GM12891 (cell line): ENCODE measurements at places on chromosomes 12 and 14.

DNA sequence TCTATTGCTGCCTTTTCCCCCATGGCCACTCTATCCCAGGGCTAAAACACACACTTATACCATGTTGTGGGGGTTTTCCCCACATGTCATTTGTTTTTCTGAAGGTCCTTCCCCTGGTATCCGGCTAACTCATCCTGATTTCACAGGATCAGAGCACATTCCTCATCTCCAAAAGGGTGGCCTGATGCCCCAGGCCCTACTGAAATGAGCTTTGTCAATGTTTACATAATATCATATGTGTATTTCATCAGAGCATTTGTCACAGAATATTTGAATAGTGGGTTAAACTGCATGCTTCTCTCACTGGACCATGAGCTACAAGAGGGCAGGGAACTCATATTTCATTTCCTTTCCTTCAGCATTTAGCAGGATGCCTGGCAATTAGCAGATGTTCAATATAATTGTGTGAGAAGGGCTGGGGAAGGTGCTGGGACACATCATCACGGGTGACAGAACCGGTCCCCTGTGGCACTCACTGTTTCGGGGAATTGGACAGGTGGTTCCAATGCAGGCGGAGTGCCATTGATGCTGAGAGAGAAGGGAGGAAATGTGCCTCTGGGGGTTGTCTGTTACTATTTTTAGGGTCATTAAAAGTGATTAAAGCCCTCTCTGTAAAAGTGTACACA is 26.8 kb downstream of the EMP1 start:
- DNase-seq = no peak

GRCh38 chr12:69623970-69624369 is 13.3 kb upstream of the LRRC10 start:
- no peak for DNase-seq

GRCh38 chr14:24312736-24313507 is 1.6 kb downstream of the LTB4R start:
- DNase-seq = no peak

GRCh38 chr12:91991399-91992187 is 154.1 kb downstream of the BTG1 start:
- no peak for DNase-seq

- no peak for DNase-seq
These were observed 6.6 kb upstream of the CSAD start for GRCh38 chr12:53187145-53187899.

GRCh38 chr14:56357428-56357827 is 222.2 kb upstream of the TMEM260 start:
- DNase-seq = no peak

DNA sequence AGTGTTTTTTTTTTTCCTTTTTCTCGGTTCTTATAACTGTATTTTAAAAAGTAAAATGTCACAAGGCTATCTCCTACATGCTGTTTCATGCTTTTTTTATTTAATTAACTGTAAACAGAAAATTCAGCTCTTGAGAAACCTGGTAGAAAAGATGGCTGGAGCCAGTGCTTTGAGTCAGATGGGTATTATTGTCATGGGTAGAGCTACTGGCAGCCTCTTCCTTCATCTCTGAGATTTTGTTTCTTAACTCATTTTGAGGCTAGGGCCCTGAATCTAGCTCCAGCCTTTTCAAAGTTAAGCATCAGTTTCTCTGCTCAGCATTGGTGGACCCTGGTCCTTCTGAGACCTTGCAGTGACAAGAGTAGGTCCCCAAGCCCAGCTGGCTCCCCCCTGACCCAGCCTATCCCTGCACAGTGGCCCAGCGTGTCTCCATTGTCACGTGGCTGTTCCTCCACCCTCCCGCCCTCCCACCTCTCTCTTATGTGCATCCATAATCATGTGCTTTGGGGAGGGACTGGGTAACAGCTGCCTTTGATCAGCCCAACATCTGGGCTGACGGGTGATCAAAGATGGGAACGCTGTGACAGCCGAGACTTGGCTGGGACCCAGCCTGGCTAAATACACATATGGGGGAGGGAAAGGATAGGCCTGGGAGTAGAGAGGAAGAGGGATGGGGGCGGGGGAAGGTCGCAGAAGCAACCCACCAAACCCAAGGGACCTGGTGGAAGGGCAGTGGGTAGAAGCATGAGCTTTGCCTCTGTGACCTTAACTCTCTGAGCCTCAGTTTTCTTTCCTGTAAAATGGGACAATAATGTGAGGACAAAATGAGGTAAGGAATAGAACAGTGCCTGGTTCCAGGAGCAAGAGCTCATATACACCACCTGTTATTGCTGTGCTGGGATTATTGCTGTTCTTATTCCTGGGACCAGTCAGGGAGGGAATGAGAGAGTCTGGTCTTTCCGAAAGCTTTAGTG is 24.4 kb upstream of the RBM19 start:
- no peak for DNase-seq

DNA sequence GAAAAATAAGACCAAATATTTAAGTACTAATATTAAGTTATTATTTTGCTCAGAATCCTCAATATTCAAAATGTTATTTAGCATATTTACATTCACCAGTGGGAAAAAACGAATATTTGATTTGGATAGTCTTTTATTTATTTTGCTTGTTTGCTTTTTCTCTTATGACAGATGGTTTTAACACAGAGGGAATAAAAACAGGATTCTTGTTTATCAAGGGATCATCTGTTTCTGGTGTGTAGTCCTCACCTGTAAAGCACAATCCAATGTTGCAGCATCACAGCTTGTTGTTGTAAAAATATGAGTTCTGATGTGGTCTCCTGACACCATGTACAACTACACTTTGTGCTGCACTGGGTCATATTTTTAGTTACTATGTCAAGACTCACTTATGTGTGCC is 103.9 kb downstream of the AVPR1A start:
- DNase-seq = no peak

- DNase-seq = no peak
These were observed 209.0 kb downstream of the ANO2 start for GRCh38 chr12:5736016-5736415.

DNA sequence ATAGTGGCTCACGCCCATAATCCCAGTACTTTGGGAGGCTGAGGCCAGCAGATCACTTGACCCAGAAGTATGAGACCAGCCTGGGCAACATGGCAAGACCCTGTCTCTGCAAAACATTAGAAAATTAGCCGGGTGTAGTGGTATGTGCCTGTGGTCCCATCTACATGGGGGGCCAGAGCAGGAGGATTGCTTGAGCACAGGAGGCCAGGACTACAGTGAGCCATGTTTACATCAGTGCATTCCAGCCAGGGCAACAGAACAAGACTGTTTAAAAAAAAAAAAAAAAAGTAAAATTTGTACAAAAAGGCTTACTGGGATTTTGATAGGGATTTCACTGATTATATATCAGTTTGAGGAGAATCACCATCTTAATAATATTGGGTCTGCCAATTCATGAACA is 7.8 kb downstream of the HCFC2 start:
- no peak for DNase-seq

- no peak for DNase-seq
These were observed 285 bp downstream of the MVK start for GRCh38 chr12:109573914-109574244.

DNA sequence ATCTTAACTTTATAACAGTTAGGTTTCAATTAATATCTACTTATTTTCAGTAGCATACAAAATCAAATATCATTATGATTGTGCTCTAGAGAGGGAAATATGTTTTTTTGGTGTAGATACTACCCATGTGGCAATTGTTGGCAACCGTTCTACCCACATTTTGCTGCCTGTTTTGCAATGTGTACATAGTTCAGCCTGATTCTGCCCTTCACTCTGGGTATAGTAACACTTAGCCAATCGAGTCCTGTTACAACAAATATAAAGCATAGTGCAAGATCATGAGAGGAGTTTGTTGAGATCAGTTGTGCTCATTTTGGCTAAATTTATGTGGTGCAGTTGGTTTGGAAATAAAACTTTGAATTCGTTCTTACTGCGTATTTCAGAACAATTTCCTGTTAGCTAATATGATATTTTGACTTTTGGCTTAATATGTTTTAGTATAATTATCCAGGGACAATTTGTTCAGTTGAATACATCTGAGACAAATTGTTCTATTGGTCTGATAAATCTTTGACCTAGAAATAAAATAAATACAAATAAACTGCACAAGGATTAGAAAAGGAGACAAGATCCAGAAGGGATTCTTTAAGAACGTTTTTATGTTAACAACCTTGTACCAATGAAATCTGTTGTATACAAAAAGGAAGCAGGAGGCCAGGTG is 76.9 kb downstream of the ATF7IP start:
- no peak for DNase-seq

DNA sequence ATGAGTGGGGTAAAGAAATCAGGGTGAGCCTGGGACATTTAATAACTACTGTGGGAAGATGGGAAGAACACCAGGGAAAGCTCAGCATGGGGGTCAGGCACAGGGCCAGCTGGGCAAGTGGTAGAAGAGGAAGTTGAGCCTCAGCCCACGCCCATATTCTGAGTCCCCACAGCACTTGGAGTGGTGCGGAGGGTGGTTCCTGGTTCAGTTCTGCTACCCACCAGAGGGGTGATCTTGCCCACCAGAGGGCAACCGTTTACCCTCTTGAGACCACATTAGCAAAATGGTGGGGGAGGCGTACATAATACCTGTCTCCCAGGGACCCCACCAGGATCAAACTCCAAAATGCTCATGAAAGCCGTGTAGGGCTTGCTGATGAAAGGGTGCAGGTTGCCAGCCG is 16.8 kb upstream of the ANKRD33 start:
- no peak for DNase-seq

DNA sequence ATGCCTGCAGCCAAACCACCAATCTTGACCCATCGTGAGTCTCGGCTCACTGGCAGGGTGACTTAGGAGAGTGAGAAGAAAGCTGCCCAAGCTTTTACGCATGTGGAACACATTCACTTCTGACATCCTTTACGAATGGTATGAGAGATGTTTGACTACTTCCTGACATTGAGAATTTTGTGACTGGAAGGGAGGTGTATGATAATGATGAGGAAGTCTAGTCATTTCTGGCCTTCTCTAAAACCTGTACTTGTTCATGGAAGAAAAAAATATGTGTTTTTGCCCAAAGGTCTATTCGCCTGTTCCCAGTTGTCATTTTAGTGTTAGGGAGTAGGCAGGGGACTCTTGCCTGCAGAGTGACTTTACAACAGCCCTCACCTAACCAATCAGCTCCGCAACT is 227.2 kb upstream of the ATP2B1 start:
- DNase-seq = no peak

GRCh38 chr14:86654558-86655184 is 1124.7 kb downstream of the FLRT2 start:
- no peak for DNase-seq

GRCh38 chr12:63980211-63980610 is 135.7 kb downstream of the SRGAP1 start:
- DNase-seq = no peak

DNA sequence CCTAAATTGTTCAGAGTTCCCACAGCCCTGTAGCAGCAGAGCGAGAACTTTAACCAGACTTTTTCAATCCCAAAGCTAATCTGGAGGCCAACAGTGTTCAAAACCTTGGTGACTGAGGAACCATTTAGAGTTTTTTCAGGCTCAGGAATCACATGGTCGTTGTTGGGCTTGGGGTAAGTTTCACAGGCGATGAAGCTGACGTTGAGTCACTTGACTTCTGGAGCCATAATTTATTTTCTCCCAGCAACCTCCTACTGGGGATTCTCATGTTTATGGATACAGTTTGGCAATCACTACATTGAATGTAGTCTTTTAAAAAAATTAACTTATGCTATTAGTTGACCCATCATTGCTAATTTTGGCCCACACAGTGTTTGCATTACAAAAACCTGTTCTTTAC is 34.5 kb downstream of the SSPN start:
- DNase-seq = no peak

DNA sequence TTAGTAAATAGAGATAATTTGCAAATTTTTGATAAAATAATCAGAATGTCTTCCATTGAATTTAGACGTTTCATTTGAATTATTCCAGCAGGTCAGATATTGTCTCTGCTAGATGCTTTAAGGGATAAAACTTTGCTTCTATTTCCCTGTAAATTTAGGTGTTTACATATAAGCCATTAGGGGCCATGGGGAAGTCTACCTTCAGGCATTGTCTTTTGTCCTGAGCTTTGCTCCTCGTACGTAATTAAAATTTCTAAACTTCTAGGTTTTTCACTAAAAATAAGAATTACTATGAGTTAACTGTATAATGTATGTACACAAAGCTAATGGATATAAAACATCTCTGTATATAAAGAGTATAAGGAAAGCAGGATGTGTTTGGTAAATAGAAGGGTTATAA is 24.1 kb upstream of the CD69 start:
- no peak for DNase-seq

GRCh38 chr12:38124247-38125012 is 192.1 kb upstream of the ALG10B start:
- no peak for DNase-seq

- DNase-seq = no peak
These were observed 20.6 kb upstream of the SNRPF start for GRCh38 chr12:95838125-95838524.

- DNase-seq = no peak
These were observed 39.8 kb downstream of the NOPCHAP1 start for GRCh38 chr12:105025890-105026289.

DNA sequence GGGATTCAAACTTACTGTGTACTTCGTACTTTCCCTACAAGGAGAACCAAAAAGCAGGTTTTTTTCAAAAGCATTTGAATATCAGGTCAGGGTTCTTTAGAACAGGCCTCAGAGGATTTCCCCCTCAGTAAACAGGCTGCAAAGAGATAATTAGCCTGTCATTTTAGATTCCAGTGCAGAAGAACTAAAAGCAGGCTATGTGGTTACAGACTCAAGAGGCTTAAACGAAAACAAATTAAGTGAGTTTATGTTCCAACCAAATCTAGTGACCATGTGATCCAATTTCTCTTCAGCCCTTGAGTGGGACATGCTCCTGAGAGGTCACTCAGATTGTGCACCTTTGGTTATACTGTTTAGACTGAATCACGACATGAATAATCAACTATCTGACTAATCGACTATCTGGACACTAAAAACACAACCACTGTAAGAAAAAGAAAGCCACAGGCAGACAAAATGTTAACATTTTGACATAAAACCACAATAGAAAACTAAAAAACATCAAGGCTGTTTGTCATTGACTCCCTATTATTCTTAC is 4.5 kb downstream of the TMED8 start:
- DNase-seq = no peak

- DNase-seq = no peak
These were observed 669 bp downstream of the TSPAN11 start for GRCh38 chr12:30927222-30927611.

GRCh38 chr12:70645494-70646317 is 8.5 kb upstream of the PTPRB start:
- no peak for DNase-seq

- no peak for DNase-seq
These were observed 200.2 kb downstream of the TRHDE start for GRCh38 chr12:72472350-72472749.

DNA sequence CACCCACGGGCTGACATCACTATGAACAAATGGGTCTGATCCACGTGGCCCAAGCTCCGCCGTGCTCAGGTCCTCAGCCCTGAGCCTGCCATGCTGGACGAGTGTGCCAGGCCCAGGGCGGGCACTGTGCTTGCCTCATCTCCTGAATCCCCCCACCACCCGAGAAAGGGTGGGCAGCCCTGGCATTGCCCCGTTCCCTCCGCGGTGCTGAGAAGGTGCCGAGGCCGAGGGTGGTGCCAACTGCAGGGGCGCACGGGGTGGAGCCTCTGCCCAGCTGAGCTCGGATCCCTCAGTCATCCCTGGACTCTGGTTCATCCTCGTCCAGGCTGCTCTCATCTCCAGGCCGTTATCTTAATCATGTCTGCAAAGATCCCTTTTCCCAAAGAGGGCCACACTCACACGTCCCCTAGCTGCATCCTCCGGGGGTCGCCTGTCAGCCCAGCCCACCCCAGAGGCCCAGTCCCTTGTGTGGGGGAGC is 60.6 kb downstream of the NOC4L start:
- DNase-seq = no peak

GRCh38 chr14:79062226-79062625 is 892.1 kb downstream of the NRXN3 start:
- no peak for DNase-seq
